T-helper 2 cell (primary cell): ENCODE measurements at places on chromosomes 7 and 10.

- no peak for DNase-seq
These were observed 3.0 kb downstream of the NOD1 start for GRCh38 chr7:30475580-30475979.

- no peak for DNase-seq
These were observed 2.7 kb upstream of the CUL2 start for GRCh38 chr10:35092851-35093250.

GRCh38 chr7:114392686-114393085, 21.9 kb upstream of the FOXP2 start:
- DNase-seq, result no peak

DNA sequence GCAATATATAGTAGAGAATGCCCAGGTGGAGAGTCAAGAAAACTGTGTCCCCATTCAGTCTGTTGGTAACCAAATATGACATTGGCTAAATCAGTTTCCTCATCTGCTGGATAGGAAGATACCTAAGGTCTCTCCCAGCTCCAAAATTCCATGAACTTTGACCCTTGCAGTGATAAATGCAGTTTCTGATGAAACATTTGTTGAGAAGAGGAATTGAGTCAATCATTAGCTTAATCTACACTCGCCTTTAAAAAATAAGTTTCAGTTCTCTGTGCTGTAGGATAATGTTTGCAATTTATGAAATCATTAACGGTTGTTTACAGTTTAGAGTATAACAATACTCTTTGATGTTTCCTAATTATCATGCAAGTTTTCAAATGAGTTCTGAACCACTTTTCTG, 38.0 kb upstream of the SLC25A13 start:
- DNase-seq, result no peak

- no peak for DNase-seq
These were observed 994 bp upstream of the PTF1A start for GRCh38 chr10:23190872-23191763.

DNA sequence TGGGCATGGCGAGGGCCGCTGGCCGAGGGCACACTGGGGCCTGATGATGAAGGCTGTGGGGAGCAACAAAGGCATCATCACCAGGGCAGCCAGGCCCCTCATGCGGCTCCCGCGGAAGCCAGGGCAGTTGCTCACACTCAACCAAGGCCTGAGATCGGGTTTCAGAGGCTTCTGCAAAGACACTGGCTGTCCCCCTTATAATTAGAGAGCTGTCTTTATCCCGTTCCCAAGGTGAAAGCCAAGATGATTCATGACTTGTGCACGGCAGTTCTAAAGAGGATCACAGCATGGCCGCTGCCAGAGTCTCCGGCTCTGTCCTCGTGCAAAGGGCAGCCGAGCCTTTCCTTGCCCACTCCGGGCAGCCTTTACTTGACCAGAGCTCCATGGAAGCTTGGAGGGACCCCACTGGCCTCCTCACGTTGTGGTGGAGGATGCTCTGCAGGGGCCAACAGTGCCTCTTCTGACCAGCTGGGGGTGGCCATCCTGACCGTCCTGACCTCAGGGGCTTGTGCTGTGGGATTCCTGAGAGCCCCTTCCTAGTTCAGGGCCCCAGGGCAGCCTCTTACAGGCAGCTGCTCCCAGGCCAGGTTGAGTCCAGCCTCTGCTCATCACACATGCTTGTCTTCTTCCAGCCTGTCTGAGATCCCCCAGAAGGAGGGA, 82.3 kb downstream of the PRKAG2 start:
- no peak for DNase-seq

GRCh38 chr10:2968401-2969058, 98.8 kb upstream of the PFKP start:
- no peak for DNase-seq

GRCh38 chr10:70551971-70552422, 50.5 kb downstream of the PRF1 start:
- no peak for DNase-seq

- DNase-seq, result no peak
These were observed 285.9 kb upstream of the SMIM30 start for GRCh38 chr7:113404245-113404644.

GRCh38 chr7:157464111-157464970, 127.5 kb downstream of the DNAJB6 start:
- DNase-seq, result no peak

DNA sequence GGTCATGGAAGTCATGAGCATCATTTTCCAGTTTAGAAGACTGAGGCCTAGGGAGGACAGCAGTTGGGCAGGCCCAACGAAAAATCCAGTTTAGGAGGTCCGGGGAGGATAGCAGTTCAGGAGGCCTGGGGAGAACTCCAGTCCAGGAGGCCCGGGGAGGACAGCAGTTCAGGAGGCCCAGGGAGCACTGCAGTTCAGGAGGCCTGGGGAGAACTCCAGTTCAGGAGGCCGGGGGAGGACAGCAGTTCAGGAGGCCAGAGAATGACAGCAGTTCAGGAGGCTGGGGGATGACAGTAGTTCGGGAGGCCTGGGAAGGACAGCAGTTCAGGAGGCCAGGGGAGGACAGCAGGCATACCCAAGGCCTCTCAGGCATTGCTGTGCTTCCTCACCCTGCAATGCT, 453.4 kb downstream of the LRMDA start:
- DNase-seq, result no peak

- DNase-seq, result no peak
These were observed 34.6 kb downstream of the RHEB start for GRCh38 chr7:151484971-151485707.

GRCh38 chr7:107463139-107464078, 6.4 kb upstream of the GPR22 start:
- DNase-seq, result peak; percentile 53

DNA sequence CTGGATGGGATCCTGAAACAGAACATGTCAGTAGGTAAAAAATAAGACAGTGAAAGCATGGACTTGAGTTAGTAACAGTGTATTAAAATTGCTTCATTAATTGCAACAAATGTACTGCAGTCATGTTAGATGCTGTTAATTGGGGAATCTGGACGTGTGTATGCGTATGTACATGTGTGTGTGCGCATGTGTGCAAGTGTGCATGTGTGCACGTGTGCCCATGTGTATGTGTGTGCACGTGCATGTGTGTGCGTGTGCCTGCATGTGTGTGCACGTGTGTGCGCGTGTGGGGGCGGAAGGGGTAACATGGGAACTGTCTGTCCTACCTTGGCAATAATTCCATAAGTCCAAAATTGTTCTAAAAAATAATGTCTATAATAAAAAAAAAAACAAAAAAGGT, 67.3 kb downstream of the SMURF1 start:
- DNase-seq, result no peak

- no peak for DNase-seq
These were observed 88.6 kb downstream of the USP6NL start for GRCh38 chr10:11522821-11523245.

DNA sequence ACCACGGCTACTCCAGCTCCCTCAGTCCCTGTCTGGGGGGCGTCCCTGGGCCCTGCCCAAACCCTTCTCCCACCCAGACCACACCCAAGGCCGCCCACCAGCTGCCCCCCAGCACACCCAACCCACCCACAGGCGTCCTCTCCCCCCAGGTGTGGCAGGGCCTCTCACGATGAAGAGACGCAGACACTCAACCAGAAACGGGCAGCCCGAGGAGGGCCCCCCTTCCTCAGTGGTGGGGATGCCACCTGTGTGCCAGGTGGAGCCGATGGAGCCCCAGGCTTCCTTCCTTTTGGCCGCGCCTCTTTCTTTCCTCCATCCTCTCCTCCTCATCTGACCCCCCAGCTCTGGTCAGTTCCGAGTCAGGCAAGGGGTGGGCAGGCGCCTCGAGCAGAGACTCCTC, 28.7 kb downstream of the ADGRA1 start:
- DNase-seq, result no peak
